ENCODE measurements at places on chromosomes 3 and 15.

GRCh38 chr3:115324056-115324455 is 177.0 kb upstream of the ZBTB20 start:
- DNase-seq: no peak

- DNase-seq: no peak
Measured at GRCh38 chr3:58620421-58620820, 43.2 kb upstream of the FAM107A start.

GRCh38 chr15:92071045-92071634 is 217.6 kb downstream of the SLCO3A1 start:
- DNase-seq: no peak

GRCh38 chr3:120275618-120276017 is 9.4 kb downstream of the GPR156 start:
- no peak for DNase-seq

GRCh38 chr3:106277731-106278130 is 408.9 kb upstream of the CBLB start:
- no peak for DNase-seq

DNA sequence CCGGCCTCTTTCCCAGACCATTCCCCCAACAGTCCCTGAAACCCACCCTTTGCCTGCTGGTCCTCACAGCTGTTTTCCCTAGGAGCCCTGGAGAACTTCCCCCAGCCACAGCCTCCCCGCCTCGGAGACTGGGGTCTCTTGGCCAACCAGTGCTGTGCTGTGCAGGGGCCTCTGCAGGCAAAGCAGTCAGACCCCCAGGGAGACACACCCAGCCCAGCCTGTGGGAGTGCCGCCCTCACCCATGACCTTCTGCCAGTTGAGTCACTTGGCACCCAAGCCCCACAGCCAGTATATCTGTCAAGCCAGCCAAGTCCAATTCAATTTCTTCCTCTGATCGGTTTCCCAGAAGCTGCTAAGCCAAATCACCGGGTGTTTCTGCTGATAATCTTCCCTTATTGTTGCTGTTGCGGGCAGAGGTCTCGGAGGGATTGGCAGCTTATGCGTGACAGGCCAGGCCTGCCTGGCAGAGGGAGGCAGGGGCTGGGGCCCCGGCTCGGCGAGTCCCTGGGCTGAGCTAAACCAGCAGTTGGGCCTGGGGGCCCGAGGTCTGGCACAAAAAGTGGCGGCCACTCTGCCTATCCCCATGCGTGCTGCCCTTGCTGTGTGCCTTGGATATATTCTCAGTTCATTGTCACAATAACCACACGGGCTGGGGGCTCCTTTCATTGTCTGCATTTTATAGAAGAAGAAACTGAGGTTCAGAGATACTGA is 65.6 kb upstream of the SLC6A1 start:
- DNase-seq: peak; percentile 65

- DNase-seq: no peak
Measured at GRCh38 chr3:20353286-20353685, 167.3 kb upstream of the SGO1 start.

DNA sequence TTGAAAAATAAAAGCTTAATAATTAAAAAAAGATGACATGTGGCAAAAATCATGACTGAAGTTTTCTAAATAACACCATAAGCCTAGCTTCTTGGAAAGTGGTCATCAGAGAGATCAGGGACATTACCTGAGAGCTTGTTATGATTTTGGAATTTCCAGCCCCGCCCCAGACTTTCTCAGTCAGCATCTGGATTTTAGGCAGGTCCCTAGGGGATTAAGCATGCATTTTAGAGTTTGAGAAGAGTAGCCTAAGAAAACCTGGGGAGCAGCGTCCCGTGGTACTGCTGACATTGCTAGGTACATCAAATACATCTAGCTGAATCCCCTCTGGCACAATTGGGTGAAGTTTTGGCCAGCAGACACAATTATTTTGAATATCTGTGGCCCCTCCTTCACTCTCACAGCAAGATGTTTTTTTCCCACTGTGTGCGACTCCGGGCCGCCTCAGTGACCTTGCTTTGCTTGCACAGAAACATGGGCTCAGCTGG is 58.7 kb upstream of the MEF2A start:
- DNase-seq: no peak

GRCh38 chr15:101023501-101024072 is 104.4 kb downstream of the LRRK1 start:
- DNase-seq: no peak

DNA sequence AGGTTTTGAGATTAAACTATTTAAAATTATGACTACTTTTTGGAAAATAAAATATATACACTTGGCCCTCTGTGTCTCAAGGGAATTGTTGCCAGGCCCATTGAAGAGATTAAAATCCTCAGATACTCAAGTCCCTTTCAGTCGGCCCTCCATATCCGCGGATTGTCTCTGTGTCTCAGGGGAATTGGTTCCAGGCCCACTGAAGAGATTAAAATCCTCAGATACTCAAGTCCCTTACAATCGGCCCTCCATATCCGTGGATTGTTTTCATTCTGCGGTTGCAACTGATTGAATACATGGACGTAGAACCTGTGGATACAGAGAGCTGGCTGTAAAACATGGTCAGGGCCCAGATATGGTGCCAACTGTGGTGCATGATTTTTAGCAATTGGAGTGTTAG is 15.7 kb upstream of the LRCH3 start:
- DNase-seq: no peak

DNA sequence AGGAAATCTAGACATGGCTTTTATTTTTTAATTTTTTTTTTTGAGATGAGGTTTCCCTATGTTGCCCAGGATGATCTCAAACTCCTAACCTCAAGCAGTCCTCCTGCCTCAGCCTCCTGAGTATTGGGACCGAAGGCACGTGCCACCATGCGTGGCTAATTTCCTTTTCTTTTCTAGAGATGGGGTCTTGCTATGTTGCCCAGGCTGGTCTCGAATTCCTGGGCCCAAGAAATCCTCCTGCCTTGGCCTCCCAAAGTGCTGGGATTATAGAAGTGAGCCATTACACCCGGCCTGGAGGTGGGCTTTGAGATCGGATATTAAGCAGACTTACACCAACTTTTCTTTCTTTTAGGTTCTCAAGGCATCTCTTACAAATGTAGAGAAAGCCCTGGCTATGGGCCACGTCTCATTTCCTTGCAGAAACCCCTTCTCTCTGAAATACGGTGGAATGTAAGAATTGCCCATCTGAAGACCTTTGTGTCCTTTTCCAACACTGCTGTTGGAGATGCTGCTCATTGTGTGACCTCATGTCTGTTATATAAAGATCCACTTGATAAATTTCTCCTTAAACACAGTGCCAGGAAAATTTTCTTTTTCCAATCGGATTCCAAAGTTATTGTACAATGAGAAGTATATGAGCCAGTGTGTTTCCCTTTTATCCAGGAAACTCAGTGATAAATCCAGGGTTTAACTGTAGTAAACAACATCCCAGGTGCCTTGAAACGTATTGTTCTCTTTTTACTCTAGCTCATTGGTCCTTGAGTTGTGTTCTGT is 36.8 kb upstream of the CFAP161 start:
- DNase-seq: no peak

GRCh38 chr3:5309171-5309570 is 121.7 kb downstream of the EDEM1 start:
- no peak for DNase-seq

GRCh38 chr3:4359805-4360502 is 56.8 kb downstream of the SETMAR start:
- no peak for DNase-seq

DNA sequence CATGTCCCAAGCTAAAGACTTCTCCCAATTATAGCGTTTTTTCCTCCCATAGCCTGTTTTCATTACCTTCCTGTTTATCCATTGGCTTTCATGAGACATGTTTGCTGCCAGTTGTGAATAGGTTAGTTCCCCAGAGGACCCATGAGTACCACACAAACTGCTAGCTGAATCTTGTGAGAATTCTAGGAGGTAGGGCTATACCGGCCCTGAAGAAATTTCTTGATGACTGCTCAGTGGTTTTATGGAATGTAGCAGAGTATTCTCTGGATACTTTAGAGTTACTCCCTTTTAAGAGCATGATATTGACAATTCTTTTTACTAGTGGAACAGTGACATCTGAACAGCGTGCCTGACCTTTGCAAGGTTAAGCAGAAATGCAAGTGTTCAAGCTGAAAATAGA is 210.4 kb downstream of the MCTP2 start:
- no peak for DNase-seq

DNA sequence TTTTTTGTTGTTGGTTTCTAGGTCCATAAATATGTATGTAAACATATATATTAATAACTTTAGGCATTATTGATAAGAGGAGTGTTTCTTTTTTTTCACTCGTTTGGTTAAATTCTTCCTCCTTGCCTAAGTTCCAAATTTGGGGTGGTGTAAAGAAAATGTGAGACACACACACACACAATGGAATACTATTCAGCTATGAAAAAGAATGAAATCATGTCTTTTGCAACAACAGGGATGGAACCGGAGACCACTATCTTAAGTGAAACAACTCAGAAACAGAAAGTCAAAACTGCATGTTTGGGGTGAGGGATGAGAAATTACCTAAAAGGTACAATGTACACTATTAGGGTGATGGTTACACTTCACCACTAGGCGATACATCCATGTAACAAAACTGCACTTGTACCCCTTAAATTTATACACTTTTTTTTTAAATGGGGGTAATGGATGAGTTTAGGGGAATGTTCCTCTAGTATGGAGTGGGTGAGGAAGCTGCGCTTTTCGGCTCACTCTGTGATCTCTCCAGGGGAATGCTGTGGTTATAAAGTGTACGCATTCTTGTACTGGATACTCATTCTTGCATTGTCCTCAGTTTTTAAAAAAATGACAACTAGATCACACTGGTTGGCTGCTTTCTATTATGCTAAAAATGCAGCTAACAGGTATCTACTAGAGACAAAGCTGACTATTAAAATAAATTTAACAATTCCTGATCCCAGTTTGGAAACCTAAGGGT is 50.8 kb upstream of the PPARG start:
- DNase-seq: no peak

Measured in tibial artery (tissue), 4 donors.